NCI-H2029 treated with DMSO at 0.1 percent for 48 hours (cell line): ENCODE measurements at places on chromosomes 1 and 21.
A peak's percentile ranks its signal among the peaks of the same experiment; 100 is the strongest.

DNA sequence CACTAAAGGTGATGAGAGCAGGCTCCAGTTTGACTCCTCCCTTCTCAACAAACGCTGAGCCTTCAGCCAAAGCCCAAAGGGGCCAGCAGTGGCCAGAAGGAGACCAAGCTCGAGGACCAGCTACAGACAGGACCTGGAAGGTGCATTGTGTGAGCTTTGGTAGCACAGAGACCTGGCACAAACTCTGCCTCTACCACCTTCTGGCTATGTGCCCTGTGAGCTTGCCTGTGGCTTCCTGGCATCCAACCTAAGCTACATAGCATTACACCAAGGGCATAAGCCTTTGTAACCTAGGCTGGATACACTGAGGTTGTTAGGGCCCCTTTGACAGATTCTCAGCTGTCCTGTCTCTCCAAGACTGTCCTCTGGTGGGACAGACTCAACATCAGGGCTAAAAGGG, 6.6 kb upstream of the VWA5B1 start:
- no peak for DNase-seq

DNA sequence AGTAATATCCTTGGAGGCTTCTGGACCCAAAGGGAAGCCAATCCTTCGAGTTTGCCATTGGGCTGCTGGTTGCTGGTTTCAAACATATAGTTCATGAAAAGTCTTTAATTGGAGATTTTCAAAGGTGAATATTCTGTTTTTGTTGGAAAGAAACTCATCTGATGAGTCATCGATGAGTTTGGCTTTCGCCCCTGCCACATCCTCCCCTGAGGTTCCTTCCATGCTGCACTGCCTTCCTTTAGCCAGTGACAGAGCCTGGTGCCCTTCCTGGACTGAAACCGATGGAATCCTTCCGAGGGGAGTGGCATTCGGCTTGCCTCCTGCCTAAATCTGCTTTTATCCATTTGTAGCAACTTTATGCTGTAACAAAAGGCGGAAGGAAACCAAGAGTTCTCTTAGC, 550.0 kb downstream of the KIF26B start:
- no peak for DNase-seq

- DNase-seq, result peak; percentile 84
These were observed 10.2 kb upstream of the TNFRSF14 start for GRCh38 chr1:2545754-2546514.

DNA sequence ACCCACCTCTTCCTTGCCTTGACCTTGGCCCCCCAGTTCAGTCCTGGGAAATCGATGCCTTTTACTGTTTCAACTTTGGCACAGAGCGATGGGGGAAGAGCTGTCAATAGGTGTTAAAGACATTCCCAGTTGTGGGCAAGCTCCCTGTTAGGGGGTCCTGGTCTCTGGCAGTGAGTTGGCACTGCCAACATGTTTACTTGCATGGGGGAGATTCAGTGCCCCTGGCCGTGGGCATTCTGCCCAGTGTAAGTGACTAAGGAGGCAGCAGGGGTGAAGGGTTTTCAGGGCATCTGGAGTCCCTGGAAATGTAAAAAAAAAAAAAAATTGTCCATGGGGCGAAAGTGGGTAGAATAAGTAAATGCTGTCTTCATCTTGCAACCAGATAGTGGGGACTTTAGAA, 407.0 kb downstream of the PTPRU start:
- no peak for DNase-seq

DNA sequence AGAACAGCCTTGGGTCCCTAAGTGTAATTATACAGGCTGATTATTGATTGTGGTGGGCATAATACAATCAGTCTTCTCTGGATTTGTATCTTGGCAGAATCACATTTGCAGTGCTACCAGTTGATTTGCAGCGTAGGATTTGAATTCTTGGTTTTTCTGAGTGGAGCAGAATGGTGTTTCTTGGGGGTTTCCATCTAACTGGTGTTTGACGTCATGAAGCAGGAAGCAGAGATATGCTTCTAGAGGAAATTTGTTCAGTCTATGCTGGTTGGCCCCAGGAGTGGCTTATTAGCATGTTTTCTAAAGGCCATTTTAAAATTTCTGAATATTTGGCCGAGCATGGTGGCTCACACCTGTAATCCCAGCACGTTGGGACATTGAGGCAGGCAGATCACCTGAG, 3.4 kb downstream of the CTTNBP2NL start:
- DNase-seq, result no peak

DNA sequence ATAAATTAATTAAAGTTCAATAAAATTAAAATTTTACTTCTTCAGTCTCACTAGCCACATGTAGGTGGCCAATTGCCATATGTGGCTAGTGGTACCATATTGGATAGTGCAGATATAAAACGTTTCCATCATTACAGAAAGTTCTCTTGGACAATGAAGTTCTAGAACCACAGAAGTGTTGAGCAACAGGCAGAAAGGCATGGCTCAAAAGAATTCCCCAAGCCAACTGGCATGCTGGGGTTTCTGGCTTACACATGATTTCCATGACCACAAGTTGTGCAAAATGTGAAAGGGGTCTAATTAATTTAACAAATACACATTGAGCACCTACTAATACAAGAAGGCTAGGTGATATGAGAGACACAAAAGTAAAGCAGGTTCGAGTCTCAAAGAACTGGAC, 72.2 kb upstream of the CDC42BPA start:
- no peak for DNase-seq

- DNase-seq, result no peak
These were observed 248.9 kb downstream of the CHRM3 start for GRCh38 chr1:239635276-239635675.

DNA sequence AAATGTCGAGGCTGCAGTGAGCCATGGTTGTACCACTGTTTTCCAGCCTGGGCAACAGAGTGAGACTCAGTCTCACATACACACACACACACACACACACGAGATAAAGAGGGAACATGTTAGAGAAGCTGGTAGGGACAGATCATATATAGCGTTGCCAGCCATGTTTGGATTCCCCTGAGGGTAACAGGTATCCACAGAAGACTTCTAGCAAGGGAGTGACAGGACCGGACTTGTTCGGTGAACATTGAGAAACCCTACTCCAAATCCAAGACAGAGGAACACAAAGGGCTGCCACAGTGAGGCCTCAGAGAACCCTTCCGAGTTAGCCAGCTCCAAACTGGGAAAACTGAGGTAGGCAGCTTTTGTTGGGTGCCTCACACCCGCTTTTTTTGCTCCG, 3.7 kb upstream of the SARS1 start:
- no peak for DNase-seq

- no peak for DNase-seq
These were observed 17.0 kb downstream of the LPGAT1 start for GRCh38 chr1:211813590-211813989.

- DNase-seq, result no peak
These were observed 60.5 kb upstream of the GJB5 start for GRCh38 chr1:34694383-34694782.

- DNase-seq, result no peak
These were observed 6.0 kb upstream of the DNMT3L start for GRCh38 chr21:44267655-44268142.

GRCh38 chr21:38623552-38623951, 125.3 kb upstream of the ERG start:
- DNase-seq, result no peak

- no peak for DNase-seq
These were observed 64.3 kb downstream of the OLFML3 start for GRCh38 chr1:114043548-114043947.

DNA sequence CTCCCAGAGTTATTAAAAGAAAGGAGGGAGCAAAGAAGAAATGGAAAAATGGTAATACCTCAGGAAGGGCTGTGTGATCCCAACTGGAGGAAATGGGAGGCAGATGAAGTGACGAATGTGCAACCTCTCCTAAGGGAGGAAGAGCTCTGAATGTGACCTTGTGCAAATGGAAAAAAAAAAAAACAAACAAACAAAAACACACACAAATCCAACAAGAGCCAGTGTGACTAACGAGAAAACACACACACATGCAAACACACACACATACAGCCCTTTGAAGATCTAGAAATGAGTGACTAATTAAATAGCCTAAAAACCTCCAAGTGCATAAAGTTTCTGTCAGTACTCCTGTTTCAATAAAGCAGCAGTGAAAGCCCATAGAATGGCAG, 49.0 kb downstream of the CCN1 start:
- no peak for DNase-seq

GRCh38 chr1:183236158-183236725, 50.2 kb downstream of the LAMC2 start:
- no peak for DNase-seq

- DNase-seq, result no peak
These were observed 688.4 kb downstream of the USP25 start for GRCh38 chr21:16418226-16418625.

DNA sequence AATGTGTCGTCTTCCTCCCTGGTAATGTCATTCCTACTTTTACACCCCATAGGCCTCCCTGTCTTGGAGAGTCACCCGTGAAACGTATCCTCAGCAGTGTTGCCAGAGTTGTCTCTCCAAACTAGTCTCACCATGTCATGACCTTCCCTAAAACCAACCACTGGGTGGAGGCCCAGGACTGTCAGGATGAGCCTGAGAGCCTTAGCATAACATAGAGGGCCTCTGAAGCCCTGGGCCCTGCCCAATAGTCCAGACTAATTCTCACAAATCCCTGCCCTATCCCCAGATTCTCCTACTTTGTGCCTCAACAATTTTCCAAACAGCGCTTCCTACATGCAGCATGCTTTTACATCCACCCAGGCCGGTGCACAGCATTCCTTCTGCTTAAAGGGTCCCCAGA, 29.3 kb upstream of the HSD3B1 start:
- no peak for DNase-seq

GRCh38 chr1:64894438-64895196, 71.7 kb downstream of the JAK1 start:
- DNase-seq, result no peak

- DNase-seq, result no peak
These were observed 120.7 kb downstream of the CRB1 start for GRCh38 chr1:197388801-197389200.

GRCh38 chr1:110420023-110420662, 12.6 kb upstream of the LAMTOR5 start:
- no peak for DNase-seq

DNA sequence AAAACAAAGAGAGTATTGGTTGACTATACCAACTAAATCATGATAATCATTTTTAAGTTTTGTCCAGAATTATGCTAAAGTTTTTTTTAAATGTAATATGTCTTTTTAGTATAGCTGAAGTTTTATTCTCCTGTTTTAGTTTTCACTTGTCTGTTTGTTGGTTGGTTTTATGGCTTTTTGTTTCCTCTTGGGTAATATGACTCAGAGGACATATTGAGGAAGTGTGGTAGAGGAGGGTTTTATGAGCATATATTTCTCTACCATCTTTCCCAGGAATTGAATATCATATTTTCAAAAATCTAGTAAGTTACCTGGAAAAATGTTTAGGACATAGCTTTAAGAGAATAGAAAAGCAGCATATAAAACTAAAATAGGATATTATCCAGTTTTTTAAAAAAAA, 68.6 kb upstream of the MCOLN3 start:
- DNase-seq, result no peak

GRCh38 chr1:202516434-202516877, 168.0 kb downstream of the PPP1R12B start:
- no peak for DNase-seq

GRCh38 chr1:45038661-45039364, 26.8 kb downstream of the UROD start:
- DNase-seq, result no peak

DNA sequence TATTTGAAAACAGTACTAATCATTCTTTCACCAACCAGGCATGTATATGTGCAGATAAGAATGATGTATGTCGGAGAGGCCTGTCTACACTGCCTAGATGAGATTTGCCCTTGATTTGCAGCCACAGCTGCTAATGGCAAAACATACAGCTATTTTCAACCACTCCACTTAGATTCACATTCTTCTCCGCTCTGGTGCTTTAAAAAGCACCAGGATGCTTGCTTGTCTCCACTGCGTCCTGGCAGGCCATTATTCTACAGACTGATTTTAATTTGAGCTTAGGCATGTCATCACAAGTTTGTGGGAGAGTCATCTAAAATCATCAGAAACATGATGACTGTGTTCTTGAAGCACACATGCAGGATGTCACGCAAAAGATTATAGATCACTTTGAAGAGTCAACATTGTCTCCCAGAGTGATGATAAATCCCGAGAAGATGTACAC, 119.0 kb upstream of the NRIP1 start:
- no peak for DNase-seq

DNA sequence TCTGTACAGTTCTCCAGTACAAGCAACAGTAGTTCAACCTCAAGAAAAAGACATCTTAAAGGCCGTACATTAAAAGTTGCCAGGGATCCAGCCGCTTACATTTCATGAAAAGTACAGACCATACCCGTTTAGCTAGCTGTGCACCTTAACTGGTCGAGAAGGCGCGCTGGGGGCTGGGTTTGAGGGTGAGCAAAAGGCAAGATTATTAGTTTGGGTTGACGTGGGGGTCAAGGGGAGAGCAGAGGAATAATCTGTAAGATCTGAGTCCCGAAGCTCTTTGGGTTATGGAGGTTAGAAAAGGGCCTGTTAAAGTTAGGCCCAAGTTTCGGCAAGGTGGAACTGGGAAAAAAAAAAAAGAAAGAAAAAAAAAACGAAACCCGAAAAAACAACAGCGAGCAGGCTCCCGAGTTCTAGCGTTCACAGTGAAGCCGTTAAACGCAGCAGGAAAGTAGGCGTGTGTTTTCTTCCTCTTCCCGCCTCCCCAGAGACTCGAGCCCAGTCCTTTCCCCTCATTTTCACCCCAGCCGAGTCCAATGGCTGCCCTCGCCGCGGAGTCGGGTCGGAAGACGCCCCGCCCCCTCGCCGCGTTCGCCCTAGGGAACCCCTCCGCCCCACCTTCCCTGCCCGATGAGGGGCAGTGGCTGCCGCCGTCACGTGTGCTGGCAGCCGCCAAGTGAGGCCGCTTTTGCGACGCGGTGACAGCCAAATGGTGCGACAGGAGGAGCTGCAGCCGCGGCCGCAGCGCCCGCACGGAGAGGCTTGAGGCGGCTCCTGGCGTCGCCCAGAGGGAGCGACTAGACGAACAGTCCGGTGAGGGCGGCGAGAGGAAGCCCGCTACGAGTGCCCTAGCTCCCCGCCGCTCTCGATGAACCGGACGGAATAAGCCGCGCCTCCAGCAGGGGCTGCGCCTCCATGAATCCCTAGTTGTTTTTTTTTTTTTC, at the start of gene PKN2:
Gene PKN2, plus strand, starts transcription at position 733 of the 941 bp plus-strand sequence. CDS start 308 bp downstream, outside the sequence.
- DNase-seq, result peak; percentile 92

- no peak for DNase-seq
These were observed 18.5 kb downstream of the NPHP4 start for GRCh38 chr1:5973771-5974170.

- DNase-seq, result no peak
These were observed 31.5 kb downstream of the PRKAA2 start for GRCh38 chr1:56676571-56677035.

DNA sequence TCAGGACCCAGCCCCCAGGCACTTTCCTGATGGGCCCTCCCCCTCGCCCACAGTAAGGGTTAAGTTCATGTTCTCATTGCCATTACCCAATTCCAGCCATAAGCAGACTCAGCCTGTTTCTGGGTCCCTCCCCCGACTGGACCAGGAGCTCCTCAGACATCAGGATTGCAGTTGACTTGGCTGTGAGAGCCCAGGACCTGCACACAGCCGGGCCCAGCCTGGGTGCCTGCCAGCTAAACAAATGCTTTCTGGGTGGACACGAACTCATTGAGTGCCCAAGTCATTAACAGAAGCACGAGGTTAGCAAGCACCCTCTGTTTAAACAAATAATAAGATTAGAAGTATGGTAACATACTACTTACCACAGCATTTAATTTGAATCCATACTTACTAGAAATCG, 147.9 kb upstream of the POU3F1 start:
- peak; percentile 74 for DNase-seq
